Hippocampal formation (tissue), 2 donors: ENCODE measurements at places on chromosomes 2 and 18.

DNA sequence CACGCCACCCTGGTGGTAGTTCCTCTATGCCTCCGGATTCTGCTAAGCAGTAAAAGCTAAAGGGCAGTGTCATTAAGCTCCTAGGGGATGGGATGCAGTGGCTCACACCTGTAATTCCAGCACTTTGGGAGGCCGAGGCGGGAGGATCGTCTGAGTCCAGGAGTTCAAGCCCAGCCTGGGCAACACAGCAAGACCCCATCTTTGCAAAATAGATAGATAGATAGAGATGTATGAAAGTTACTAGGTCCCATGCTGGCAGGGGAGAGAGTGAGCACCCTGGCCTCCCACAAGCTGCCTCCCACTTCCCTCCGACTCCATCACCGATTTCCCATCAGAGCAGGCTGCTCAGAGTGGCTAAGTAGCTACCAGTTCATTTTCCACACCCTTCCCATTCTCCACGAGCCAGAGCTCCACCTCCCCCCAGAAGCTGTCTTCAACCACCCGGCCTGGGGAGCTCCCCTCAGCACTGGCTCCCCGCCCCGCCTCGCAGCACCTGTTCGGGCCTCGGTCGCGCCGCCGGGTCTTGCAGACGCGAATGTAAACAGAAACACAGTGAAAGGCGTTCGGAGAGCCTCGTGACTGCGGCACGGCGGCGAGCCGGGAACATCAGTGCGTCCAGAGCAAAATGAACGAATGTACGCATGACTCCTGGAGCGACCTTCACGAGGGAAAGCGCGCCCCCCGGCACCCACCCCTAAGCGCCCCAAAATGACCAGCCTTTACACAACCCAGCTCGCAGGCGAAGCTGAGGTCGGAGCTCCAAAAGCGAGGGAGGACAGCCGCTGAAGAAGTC lies 598 bp upstream of the CEP68 start:
- no peak for DNase-seq

GRCh38 chr18:51196118-51196810 lies 1.2 kb downstream of the MEX3C start:
- peak; percentile 12 for DNase-seq

DNA sequence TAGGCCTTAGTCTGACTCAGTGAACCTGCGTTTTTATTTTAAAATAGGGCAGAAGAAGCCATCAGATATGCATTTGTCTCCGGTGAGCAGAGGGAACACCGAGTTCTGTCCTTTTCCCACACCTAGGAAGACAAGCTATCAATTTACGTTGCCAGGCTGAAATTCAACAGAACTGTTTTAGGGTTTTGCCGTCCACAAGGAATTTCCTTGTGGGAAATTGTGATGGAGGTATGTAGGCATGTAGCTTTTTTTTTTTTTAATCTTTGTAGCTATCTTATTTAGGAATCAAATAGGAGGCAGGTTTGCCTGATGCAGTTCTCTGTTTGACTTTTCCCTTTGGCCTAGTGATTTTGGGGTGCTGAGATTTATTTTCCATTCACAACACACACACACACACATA lies 62.0 kb upstream of the ASAP2 start:
- DNase-seq, result no peak

GRCh38 chr2:141618457-141618856 lies 512.4 kb downstream of the LRP1B start:
- no peak for DNase-seq

DNA sequence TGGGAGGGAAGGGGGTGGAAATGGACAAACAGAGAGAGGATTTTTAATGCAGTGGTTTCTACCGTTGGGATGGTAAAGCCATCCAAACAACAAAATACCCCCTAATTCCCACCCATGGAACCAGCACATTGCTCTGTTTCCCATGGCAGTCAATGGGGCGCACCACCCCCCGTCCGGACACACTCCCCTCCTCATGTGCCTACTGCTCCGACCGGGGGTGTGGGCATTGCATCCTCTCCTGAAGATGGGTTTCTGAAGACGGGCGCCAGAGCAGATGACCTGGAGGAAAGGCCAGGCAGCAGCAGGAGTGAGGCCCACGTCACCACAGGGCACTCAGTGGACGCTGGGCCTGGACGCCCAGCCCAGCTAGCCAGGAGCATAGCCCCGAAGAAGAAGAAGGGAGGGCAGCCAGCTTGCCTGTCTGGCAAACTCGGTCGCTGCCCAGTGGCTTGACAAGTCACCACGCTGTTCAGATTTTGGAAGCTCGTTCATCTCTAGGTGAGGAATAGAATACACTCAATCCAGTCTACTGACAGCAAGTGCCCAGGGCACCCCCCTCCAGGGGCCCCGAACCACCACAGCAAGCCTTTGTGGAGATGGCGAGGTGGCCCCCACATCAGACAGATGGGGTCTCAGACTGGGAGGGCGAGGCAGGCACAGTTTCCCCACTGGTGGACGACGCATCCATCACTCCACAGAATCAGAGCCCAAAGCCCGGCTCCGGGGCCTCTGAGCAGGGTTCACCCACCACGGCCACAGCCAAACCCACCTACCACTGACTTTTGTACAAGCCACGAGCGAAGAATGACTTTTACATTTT lies 296.2 kb upstream of the SALL3 start:
- no peak for DNase-seq

GRCh38 chr2:202267495-202267894 lies 1.9 kb downstream of the NOP58 start:
- DNase-seq, result no peak

DNA sequence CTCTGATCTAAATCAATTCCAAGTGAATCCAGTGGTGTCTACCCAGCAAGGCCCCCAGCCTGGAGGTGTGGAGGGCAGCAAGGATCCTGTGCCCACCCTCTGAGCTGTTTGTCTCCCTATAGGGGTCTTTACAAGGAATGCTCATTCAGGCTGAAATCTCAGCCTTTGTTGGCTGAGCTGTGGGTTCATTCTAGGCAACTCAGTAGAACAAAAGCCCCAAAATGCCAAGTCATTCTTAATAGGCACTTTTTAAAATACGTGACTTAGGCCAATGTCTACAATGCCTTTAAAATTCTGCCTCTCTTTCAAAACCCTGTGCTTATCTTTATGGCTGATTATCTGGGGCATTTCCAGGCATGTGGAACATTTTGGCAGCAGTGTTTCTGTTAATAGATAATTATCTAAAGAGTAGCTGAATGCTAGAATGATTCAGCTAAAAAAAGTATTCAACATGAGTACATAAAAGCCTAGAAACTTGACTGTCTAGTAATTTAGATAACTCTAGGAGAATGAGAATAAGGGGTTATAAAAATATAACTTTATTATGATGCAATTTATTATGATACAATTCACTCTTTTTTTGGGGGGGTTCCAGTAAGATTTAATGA lies 7.4 kb downstream of the UGT1A6 start:
- no peak for DNase-seq

GRCh38 chr2:193496786-193497185 lies 1302.1 kb upstream of the TMEFF2 start:
- DNase-seq, result no peak

- no peak for DNase-seq
Observed at GRCh38 chr2:235538981-235539380, 45.1 kb downstream of the AGAP1 start.

GRCh38 chr2:62536873-62537547 lies 31.0 kb upstream of the TMEM17 start:
- no peak for DNase-seq

DNA sequence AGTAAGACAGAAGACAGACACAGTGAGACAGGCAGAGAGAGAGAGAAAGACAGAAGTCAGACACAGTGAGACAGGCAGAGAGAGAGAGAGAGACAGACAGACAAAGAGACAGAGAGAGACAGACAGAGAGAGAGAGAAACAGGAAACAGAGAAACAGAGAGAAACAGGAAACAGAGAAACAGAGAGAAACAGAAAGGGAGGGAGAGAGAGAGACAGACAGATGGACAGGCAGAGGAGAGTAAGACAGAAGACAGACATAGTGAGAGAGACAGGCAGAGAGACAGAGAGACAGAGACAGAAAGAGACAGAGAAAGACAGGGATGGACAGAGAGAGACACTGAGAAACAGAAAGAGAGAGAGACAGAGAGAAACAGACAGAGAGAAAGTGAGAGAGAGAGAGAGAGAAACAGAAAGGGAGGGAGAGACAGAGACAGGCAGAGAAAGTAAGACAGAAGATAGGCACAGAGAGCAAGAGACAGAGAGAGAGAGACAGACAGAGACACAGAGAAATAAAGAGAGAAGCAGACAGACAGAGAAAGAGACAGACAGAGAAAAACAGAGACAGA lies 109.3 kb upstream of the ANKRD30BL start:
- no peak for DNase-seq

GRCh38 chr2:60463249-60463648 lies 90.2 kb downstream of the BCL11A start:
- DNase-seq, result no peak

- DNase-seq, result no peak
Observed at GRCh38 chr2:121211689-121212151, 73.3 kb downstream of the TFCP2L1 start.

- DNase-seq, result no peak
Observed at GRCh38 chr2:54559593-54560145, 103.5 kb downstream of the SPTBN1 start.

DNA sequence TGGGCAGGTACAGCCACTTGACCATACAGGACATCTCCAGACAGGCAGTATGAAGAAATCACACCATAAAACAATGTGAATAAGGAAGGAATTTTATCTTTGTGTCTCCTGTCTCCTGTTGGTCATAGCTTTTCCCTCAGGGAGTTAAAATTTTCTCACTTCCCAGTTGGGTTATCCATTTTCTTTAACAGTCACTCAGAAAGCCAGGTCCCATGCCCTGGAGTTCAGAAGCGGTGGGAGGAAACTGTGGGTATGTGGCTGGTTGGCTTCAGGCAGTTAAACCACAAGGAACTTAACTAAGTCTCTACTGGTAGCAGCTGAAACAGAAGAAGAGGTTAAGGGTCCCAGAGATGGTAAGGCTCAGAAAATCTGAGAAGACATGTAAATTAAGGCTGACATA lies 6.5 kb upstream of the SMAD2 start:
- DNase-seq, result no peak

DNA sequence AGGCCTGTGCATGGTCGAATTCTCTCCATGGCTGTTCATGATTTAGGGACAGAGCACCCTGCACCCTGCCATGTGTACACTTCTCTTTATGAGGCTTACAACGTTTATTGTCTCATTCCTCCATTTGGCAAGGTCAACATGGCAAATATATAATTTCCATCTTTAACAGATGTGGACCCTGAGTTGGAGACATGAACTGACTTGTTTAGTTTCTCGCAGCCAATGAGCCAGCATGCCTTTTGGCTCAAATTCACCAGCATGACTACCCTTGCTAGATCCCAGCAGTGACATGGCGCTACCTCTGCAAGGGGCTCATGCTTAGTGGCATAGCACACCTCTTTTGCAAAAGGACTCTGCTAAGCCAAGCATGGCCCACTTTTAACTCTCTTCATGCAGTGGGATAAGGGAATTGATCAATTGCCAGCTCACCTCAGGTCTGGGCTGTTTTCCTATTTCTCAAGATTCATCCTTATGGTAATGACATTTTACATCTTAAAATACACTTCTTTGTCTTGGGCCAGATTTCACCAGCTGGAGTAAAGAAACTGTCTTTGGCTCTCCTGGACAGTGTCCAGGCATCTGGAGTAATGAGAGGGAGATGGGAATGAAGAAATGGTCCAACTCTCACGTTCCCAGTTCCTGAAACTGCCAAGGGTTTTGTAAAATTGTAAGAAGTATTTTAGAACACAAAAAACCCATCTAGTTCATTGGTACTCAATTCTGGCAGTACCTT lies 159.5 kb downstream of the SETBP1 start:
- no peak for DNase-seq

GRCh38 chr2:191222952-191223351 lies 22.3 kb upstream of the MYO1B start:
- DNase-seq, result no peak

DNA sequence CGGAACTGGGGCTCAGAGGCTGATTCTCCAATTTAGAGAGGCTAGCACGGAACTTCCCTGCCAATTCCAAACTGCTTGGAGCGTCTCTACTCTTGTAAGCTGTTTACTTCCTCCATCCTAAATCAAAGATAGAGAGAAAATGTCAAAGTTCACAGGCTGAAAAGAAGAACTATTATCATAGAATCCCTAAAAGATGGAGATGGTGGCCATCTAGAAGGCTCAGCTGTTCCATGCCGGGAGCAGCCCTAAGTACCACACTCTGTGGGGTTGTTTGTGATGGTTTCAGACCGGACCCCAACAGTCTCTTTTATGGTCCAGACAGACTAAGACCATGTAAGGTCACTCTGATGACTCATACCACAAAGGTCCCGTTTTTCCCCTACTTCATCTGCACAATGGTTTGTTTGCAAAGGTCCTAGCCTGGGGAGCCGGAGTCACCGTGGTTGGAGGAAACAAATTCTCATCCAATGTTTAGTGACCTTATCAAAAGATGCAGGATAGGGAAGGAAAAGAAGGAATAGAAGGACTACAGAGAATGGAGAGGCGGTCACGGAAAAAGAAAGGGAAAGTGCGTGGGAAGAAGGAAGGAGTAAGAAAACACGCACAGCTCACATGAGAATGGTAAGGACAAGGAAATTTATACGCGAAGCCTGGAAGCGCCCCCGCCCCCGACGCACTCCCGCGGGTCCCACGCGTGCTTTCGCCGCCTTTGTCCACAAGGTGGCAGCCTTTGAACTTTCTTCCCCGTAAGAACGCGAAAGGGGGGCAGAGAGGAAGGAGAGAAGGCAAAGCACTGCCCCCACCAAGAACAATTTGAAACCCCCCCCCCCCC lies 453 bp upstream of the ANTXR1 start:
- DNase-seq, result peak; percentile 38

- DNase-seq, result no peak
Observed at GRCh38 chr2:133817680-133818566, 249.7 kb upstream of the NCKAP5 start.

DNA sequence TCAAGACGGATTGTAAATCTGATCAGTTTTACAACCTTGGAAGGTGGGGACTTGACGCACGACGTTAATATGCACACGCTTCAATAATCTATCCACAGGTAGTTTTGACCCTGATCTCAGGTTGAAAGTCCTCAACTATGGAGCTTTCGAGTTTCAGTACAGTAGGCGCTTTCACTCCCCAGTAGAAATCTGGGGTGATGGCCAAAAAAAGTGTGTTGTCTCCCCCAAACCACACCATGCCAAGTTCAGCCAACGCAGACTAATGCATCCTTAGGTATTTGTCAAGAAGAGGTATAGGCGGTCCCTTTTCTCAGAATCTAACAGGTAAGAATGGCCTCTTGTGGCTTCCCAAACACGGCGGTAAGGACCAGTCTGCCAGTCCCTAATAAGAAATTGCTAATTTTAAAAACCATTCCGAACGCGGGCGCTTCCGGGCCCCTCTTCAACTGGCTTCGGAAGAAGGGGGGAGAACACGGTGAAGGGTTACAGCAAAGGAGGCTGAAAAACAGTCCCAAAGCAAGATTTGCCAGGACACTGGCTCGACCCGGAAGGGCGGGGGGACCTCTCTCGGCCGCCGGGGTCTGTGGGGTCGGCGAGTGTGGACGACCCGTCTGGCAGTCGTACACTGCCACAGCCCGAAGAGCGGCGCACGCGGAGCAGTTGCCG lies 659 bp downstream of the FAM210A start:
- DNase-seq, result no peak

GRCh38 chr2:218397820-218398436 lies 1.7 kb upstream of the CTDSP1 start:
- peak; percentile 60 for DNase-seq

- DNase-seq, result no peak
Observed at GRCh38 chr2:214565246-214565645, 154.4 kb downstream of the VWC2L start.

- no peak for DNase-seq
Observed at GRCh38 chr2:70962211-70962884, 16.1 kb upstream of the ANKRD53 start.
